M059J (cell line): ENCODE measurements at places on chromosomes 7 and 10. TPM values are rescaled to one million over a fixed set of nuclear protein-coding genes. Genes with fewer than 3 reads are reported as not detected.

PNLIPRP2 gene
- not detected in 2 replicates for total RNA-seq

NEURL1 gene
- total RNA-seq, result 4.5 and 19.9 TPM in 2 replicates

SKIDA1 gene
- total RNA-seq, result 1.2 and 1.9 TPM in 2 replicates

WNT16 gene
- total RNA-seq, result 0.17 TPM in 1 of 2 replicates, not detected in the other

PRPS1L1 gene
- not detected in 2 replicates for total RNA-seq

CH25H gene
- total RNA-seq, result 3.2 and 5.1 TPM in 2 replicates

NFE2L3 gene
- total RNA-seq, result 38.2 and 51.3 TPM in 2 replicates

DDX56 gene
- total RNA-seq, result 63.2 and 68.6 TPM in 2 replicates

SYT15 gene
- 0.02 and 0.05 TPM in 2 replicates for total RNA-seq

ATP6V0A4 gene
- 0.20 and 0.91 TPM in 2 replicates for total RNA-seq

SPAM1 gene
- not detected in 2 replicates for total RNA-seq

DPP6 gene
- total RNA-seq, result not detected in 2 replicates

FBXO24 gene
- 0.05 and 0.44 TPM in 2 replicates for total RNA-seq

SEMA3D gene
- 8.1 and 9.2 TPM in 2 replicates for total RNA-seq

USP6NL gene
- 4.2 and 7.9 TPM in 2 replicates for total RNA-seq

TET1 gene
- total RNA-seq, result 2.8 and 4.0 TPM in 2 replicates

C10orf62 gene
- total RNA-seq, result not detected in 2 replicates

CYP2C9 gene
- not detected in 2 replicates for total RNA-seq

PNLIP gene
- total RNA-seq, result not detected in 2 replicates

GPER1 gene
- 0.22 and 0.25 TPM in 2 replicates for total RNA-seq

SLC25A40 gene
- 39.9 and 46.9 TPM in 2 replicates for total RNA-seq

MACROH2A2 gene
- total RNA-seq, result 2.1 TPM in 2 replicates

CDC14C gene
- total RNA-seq, result 0.07 and 0.10 TPM in 2 replicates

MMD2 gene
- not detected in 2 replicates for total RNA-seq

PAX2 gene
- total RNA-seq, result 0.30 TPM in 1 of 2 replicates, not detected in the other

MBL2 gene
- 0.02 TPM in 1 of 2 replicates, not detected in the other for total RNA-seq

KIAA1217 gene
- total RNA-seq, result 1.5 and 2.7 TPM in 2 replicates

CFAP46 gene
- not detected in 2 replicates for total RNA-seq

UCMA gene
- total RNA-seq, result not detected in 2 replicates

TMEM229A gene
- total RNA-seq, result not detected in 2 replicates

PRDX3 gene
- 357 and 393 TPM in 2 replicates for total RNA-seq

MAD1L1 gene
- 41.0 and 61.5 TPM in 2 replicates for total RNA-seq

PRKRIP1 gene
- total RNA-seq, result 14.9 and 21.2 TPM in 2 replicates

TMEM184A gene
- 1.8 and 3.3 TPM in 2 replicates for total RNA-seq

GRID2IP gene
- 0.02 TPM in 1 of 2 replicates, not detected in the other for total RNA-seq

TRPV5 gene
- not detected in 2 replicates for total RNA-seq

METTL27 gene
- total RNA-seq, result 1.7 and 1.9 TPM in 2 replicates

FAM170B gene
- total RNA-seq, result not detected in 2 replicates
